Astrocyte of the hippocampus (primary cell): ENCODE measurements at places on chromosomes 5 and 9.

- DNase-seq, result no peak
Measured at GRCh38 chr5:178351221-178352034, 118.8 kb upstream of the PHYKPL start.

- DNase-seq, result no peak
Measured at GRCh38 chr5:139903450-139903794, 107.8 kb downstream of the PSD2 start.

GRCh38 chr5:124080256-124080655 lies 568.3 kb downstream of the CSNK1G3 start:
- peak; percentile 9 for DNase-seq

- no peak for DNase-seq
Measured at GRCh38 chr9:108860354-108860753, 1.7 kb upstream of the ACTL7A start.

GRCh38 chr9:109313351-109313750 lies 7.5 kb downstream of the EPB41L4B start:
- no peak for DNase-seq

- peak; percentile 5 for DNase-seq
Measured at GRCh38 chr9:23747088-23748075, 78.7 kb downstream of the ELAVL2 start.

GRCh38 chr5:99187611-99188010 lies 258.8 kb upstream of the CHD1 start:
- no peak for DNase-seq

DNA sequence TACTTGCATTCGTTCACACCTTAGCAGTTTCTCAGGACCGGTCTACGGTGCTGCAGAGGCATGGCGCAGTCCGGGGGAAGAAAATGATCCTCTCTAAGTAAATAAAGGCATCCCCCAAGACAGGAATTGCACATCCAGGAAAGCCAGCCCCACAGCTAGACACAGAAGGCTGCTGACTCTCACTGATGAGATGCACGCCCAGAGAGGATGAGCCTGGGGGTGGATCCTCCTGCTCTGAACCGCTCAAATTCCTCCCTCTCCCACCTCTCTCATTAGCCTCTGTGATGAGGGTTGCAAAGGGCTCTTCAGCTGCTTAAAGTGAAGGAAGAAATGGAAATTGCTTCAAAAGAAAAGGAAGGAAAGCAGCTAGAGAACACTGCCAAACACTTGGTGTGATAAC lies 132.4 kb downstream of the TTLL11 start:
- no peak for DNase-seq

DNA sequence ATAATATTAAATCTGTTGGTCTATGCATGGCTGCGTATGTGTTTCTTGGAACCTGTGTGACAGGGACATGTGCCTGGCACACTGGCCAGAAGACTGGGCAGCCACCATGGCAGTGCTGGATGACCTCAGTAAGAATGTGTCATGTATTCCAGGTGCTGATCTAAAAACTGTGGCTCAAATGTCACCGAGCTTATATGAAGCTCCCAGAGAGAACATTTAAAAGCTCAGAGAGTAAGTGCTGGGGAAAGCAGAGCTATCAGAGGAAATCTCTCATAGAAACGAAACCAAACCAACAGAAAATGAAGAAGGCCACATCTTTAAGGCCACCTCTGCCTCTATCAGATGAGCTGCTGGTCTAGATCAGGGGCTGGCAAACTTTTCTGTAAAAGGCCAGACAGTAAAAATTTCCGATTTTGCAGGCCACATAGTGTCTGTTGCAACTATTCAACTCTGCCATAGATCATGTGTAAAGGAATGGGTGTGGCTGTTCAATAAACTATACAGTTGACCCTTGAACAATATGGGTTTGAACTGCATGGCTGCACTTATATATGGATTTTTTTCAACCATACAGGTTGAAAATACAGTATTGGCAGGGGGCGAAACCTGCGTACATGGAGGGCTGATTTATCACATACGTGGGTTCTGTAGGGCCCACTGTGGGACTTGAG lies 31.8 kb downstream of the TSTD2 start:
- no peak for DNase-seq

DNA sequence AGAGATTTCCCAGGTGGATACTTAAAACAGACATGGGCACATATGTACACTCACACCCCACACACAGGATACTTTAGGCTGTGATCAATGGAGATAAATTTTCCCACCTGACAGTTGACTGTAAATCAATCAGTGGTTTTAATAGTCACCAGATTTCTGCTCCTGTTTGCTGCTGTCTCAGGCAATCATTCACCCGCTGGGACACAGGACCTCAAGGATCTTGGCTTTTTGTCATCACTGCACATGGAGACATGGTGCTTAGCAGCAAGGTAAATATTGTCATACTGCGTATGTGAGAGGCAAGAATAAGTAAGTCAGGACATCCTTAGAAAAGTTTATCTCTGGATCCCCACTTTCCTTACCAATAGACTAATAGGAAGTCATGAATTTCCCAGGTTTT lies 60.8 kb upstream of the KLF9 start:
- no peak for DNase-seq

DNA sequence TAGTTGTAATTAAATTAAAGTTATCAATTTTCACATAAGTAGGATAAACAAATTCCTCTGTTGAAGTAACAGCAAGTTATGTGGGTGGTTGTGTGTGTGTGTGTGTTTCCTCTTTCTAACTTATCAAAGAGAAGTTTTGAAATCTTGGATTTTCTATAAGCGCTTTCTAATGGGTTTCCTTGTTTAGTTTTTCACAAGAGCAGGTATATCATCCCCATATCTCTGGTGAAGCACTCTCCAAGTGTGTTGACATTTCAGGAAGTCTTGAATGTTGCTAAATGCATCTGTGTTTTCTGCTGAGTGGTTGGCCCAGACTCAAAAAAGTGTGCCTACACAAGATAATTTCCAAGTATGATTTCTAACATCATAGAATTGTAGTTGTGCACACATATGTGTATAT lies 43.3 kb downstream of the PRDM6 start:
- DNase-seq, result no peak

- DNase-seq, result no peak
Measured at GRCh38 chr5:37222181-37222580, 27.0 kb downstream of the CPLANE1 start.

DNA sequence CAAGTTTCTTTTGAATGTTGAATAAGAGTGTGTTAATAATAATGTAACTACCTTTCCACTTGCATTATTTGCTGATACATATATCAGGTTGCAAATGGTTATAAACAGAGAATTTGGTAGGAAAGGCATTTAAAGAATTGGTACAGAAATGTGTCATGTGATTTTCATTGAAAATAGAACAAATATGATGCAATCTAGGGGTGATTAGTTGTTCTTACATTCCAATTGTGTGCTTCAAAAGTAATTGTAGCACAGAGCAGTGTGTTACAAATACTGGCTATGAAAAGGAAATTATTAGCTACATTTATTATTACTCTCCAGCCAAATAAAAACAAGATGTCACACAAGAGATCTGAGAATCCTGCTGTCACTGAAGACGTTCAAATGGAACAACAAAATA lies 61.8 kb upstream of the PRDM9 start:
- no peak for DNase-seq

DNA sequence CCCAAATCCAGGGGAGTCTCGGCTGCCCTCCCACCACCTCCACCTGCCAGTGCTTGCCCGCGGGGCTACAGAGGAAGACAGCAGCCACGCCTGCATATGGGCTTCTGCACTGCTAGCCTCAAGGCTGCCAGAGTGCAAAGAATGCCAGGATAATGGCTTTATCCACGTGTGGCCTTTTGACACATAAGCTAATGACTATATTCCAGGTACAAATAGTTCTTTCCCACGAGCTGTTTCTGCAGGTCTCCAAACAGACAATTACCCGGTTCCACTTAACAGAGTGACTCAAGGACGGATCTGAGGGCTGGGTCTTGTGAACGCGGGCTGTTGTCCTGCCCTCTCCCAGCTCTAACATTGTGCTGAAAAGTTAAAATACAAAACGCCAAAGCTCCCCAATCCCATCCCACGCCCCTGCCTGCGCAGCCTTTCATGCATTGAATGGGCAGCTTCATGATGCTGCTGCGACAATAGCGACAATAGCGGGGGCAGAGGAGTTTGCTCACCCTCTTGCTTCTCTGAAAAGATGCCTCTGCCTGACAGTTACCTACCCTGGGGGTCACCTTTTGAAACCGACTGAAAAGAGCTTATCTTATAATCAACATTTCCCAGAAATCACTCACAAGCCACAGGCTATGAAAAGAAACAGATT lies 39.1 kb upstream of the MSH3 start:
- DNase-seq, result peak; percentile 40

DNA sequence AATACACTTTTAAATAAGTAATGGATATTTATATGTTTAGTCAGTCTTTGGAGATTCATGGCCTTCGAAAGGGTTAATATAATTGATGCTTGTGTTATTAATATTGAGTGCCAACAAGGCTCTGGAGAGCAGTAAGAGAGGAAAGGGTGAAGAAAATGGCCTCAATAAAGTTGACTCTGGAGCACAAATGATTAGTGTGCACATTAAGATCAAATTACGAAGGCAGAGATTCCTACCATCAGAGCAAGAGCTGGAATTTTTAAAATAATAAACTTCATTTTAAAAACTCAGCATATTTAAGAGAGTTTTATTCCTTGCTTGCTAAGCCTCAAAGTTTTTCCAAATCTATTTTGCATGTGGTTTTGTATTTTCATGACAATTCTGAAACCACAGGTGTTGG lies 14.8 kb downstream of the SLC44A1 start:
- no peak for DNase-seq

- DNase-seq, result no peak
Measured at GRCh38 chr5:134917070-134917815, 12.3 kb downstream of the PCBD2 start.

DNA sequence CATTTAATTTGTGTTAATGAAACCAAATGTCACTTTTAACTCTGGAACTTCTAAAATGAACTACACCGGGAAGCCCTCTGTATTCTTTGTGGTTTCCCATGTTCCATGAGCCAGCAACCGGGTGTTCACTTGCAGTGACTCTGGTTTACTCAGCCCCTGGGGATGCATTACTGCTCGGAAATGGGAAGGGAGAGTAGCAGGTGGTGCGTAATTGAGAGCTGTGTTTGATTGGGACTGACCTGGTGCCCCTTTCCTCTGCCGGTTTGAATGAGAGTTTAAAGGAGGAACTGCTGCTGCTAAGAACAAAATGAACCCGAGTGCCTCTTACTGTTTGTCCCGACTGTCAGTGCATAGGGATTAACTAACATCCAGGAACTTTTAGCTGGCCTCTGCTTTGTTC lies 100.1 kb upstream of the DHFR start:
- DNase-seq, result peak; percentile 72

- DNase-seq, result no peak
Measured at GRCh38 chr5:143041972-143042770, 272.0 kb downstream of the ARHGAP26 start.

DNA sequence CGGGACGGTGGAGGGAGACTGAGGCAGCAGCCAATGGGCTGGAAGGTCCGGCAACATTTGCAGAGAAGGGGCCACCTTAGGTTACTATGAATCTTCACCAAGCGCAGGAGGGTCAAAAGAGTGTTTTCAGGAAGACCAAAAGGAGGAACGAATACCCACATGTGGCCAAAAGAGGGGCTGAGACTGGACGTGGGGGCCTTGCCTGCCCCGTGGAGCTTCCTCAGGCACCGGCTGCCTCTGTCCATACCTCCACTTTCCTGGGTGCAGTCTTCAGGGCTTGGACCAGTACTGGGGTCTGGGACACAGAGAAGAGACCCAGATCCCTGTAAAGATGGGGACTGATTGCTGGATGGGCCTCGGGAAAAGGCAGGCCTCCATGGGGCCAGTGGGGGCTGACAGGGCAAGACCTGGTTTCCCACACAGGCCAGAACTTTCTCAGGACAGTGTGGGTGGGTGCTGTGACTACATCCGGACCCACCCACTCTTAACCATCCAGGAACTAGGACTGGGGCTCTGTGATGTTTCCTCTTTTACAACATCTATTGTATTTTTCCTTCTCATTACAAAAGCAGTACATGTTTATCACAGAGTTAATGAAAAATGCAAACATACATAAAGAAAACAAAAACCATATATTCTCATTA lies 294.7 kb downstream of the ZSWIM6 start:
- no peak for DNase-seq

DNA sequence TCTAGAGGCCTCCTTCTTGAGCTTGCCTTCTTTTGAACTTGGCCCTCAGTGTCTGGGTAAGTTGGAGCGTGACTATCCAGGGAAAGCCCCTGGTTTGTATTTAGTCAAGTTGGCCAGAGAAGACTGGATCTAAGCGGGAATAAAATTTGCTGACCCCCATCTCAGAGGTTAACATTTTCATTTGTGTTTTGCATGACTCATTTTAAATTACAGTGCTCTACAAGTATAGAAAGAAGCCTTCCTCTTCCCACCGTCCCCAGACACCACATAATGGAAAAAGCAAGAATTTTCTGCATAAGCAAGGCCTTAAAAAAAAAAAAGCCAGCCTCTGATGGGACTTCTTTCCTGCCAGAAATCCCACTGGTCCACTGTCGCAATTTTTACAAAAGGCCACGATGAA lies 27.2 kb downstream of the PIK3R1 start:
- no peak for DNase-seq

GRCh38 chr9:6667633-6668280 lies 22.2 kb upstream of the GLDC start:
- DNase-seq, result peak; percentile 58

- no peak for DNase-seq
Measured at GRCh38 chr5:169635936-169636335, 1.1 kb upstream of the DOCK2 start.

DNA sequence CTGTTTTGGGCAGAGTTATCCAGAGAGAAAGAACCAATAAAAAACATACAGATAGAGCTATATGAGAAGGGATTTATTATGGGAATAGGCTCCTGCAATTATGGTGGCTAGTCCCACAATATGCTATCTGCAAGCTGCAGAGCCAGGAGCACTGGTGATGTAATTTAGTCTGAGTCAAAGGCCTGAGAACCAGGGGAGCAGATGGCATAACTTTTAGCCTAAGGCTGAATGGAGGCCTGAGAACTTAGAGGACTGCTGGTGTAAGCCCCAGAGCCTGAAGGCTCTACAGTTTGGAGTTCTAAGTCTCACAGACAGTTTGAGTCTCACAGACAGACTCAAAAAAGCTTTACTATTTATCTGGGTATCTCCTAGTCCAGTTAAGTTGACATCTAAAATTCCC lies 263.8 kb downstream of the FBXL7 start:
- DNase-seq, result peak; percentile 7

GRCh38 chr5:174798551-174798951 lies 74.2 kb downstream of the MSX2 start:
- no peak for DNase-seq

DNA sequence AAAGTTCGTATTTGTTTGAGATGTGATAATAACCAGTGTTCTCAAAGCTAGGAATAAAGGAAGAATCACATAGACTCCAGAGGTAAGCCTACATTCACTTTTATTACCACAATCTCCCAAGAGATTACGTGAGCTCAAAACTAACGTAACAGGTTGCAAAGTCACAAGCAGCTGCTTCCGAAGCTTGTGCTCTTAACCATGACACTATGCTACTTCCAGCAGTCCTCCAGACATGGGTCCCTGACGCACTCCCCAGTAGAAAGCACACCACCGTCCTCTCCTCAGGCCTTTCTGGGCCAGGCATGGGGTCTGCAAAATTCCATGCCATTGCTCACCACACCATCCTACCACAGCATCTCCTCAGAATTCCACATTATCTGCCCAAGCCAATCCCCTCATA lies 84.6 kb downstream of the PAX5 start:
- no peak for DNase-seq
